ENCODE measurements at places on chromosomes 6 and 20.

DNA sequence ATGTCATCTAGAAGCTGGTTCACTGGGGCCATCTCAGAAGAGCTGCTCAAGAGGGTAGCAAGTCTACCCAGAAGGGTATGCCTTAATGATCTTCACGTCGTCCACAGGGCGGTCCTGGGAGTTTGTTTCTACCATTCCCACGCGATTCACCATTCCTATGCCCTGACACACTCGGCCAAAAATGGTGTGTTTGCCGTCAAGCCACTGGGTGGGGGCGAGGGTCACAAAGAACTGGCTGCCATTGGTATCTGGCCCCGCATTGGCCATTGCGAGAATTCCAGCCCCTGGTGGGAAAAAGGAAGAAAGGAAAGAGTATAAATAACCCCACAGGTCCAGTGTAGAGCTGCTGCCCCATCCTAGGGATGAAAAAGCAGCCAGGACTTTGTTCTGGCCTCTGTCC is 16.5 kb upstream of the CPNE5 start:
- no peak for DNase-seq

DNA sequence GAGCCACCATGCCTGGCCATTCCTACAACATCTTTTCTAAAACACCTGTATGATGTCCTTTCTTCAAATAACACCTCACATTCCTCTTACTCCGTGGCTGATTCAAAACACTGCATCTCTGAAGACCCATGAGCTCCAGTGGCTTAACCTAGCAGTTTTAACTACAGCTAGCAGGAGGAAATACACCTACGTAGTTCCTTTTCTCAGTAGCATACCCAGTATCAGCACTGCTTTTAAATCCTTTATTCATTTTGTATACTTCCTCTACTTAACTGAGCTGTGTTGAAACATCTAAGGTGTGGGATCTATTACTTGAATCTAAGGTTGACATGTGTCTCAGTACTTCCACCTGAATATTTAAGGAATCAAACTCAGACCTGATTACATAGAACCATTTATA is 113.6 kb upstream of the CCDC28A start:
- no peak for DNase-seq

GRCh38 chr6:1424306-1424927 is 35.0 kb downstream of the FOXF2 start:
- DNase-seq, result peak; percentile 77

DNA sequence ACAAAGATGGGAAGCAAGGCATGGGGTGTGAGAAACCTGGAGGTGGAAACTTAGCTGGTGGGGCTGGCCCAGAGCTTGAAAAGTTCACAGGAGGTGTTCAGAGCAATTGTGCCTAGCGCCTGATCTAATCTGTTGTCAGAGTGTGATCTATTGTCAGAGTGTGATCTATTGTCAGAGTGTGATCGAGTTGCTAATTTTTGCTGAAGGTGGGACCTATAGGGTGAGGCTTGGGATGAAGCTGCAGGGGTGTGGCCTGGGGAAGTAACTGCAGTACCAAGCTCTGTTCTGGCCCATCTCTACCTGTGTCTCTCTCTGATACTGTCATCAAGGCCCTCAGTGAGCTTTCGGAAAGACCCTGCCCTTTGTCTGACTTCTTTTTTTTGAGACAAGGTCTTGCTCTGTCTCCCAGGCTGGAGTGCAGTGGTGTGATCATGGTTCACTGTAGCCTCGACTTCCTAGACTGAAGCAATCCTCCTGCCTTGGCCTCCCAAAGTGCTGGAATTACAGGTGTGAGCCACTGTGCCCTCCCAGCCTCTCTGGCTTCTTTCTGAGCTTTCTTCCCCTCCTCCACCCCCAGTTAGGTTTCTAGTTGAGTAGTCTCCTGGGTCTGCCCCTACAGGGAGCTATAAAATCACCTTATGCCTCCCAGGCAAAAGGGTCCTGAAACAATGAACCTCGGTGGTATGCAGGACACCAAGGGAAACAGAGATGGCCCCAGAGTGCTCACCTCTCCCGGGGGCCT is 150.8 kb upstream of the RNF24 start:
- DNase-seq, result no peak
